Kidney epithelial cell (primary cell): ENCODE measurements at places on chromosomes 6 and 20.

DNA sequence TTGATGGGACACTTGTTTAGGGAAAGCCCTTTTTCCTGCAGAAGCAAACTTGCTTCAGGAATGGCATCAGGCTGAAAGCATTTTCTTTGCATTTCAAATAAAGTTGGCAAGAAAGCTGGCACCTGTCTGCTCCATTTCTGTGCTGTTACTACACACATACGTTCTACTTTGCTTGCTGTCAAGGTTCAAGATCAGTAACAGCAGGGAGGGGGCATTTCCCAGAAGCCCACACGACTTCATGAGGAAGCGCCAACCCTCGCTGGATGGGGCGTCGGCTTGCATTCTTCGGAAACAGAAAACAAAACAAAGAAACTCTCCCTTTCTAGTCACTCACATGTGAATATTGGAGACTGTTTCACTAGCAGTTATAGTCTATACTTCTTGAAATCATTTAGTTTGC is 46.4 kb downstream of the AKAP12 start:
- DNase-seq, result no peak

- DNase-seq, result no peak
Observed at GRCh38 chr20:50121858-50122271, 8.9 kb upstream of the UBE2V1 start.

GRCh38 chr6:166143011-166143410 is 24.6 kb downstream of the TBXT start:
- no peak for DNase-seq

- DNase-seq, result no peak
Observed at GRCh38 chr6:14379568-14379967, 262.0 kb downstream of the CD83 start.

GRCh38 chr20:12072954-12073264 is 155.2 kb downstream of the BTBD3 start:
- DNase-seq, result no peak

DNA sequence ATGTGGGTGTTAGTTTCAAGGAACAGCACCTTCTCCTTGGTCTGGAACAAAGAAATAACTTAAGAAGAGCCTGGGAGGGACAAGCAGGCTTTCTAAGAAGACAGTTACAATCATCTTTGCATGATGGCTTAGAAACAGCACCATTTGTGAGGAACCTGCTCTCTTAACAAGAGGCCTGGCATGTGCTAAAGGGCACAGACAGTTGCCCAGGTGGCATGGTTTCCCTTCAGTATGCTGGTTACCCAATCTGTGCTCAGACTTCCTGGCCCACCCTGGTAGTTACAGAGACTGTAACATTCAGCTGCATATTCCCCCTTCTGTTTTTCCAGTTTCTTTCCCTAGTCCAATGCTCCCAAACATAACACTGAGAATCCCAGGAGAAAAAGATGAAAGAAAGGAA is 84.0 kb downstream of the CHD6 start:
- DNase-seq, result no peak

- DNase-seq, result no peak
Observed at GRCh38 chr6:28251661-28252008, 434 bp downstream of the ZKSCAN4 start.

- no peak for DNase-seq
Observed at GRCh38 chr20:6888736-6889395, 121.4 kb downstream of the BMP2 start.

GRCh38 chr6:45915780-45916468 is 99.7 kb downstream of the CLIC5 start:
- DNase-seq, result no peak

DNA sequence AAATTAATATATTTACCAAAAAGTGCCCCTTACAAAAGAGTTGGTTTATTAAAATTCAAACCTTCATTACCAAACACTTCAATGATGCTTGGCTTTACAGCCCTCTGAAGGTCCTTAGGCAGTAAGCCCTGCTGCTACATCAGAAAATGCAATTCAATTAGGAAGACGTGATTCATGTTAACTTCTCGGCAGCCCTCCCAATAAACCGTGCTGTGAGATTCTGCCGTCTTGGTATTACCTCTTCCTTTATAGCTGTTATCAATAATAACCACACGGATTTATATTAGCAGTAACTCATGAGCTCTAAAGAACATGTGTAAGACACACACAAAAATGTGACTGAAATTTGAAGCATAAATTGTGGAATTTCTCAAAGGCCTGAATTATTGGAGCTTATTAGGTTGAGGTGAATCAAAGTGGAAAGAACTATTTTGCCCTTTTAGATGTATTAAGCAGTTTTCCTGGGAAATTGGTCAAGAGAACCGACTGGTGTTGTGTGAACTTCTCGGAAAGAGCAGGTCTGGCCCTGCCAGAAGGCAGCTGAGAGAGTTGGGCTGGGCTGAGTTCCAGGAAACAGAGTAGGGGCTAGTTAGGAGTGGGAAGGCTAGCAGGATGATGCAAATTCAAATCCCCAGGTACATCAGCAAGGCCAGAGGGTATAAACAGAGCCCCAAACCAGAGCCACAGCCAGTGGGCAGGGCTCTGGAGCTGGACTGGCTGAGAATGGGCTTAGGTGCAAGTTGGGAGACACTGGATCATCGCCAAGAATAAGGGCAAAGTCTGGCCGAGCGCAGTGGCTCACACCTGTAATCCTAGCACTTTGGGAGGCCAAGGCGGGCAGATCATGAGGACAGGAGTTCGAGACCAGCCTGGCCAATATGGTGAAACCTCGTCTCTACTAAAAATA is 33.1 kb downstream of the FGD2 start:
- no peak for DNase-seq

DNA sequence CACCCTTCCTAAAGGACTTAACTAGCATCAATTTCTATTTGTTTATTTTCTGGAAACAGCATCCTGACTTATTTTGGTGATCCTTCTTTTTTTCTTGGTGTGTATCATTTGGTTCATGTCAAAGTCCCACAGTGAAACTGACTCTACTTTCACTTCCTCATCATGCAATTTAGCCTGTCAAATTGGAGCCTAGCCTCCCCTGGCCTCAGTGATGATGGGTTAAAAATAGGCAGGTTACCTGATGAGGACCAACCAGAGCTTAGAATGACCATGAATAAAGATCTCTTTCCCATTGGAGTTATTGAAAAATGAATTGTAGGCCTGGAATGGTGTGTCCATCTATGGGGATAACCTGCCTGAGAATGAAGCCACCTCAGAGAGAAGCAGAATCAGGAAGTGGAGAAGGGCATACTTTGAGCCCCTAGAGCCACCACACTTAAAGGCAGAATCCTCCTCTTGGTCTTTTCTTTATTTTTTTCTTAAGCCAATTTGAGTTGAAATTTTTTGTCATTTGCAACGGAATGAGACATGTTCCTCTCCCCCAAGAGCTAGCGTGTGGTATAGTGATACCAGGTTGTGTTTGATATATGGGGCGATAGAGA is 105.6 kb downstream of the BTBD3 start:
- no peak for DNase-seq

- peak; percentile 19 for DNase-seq
Observed at GRCh38 chr20:43584448-43585136, 6.1 kb upstream of the IFT52 start.

- no peak for DNase-seq
Observed at GRCh38 chr20:11918981-11919380, 1.3 kb downstream of the BTBD3 start.

DNA sequence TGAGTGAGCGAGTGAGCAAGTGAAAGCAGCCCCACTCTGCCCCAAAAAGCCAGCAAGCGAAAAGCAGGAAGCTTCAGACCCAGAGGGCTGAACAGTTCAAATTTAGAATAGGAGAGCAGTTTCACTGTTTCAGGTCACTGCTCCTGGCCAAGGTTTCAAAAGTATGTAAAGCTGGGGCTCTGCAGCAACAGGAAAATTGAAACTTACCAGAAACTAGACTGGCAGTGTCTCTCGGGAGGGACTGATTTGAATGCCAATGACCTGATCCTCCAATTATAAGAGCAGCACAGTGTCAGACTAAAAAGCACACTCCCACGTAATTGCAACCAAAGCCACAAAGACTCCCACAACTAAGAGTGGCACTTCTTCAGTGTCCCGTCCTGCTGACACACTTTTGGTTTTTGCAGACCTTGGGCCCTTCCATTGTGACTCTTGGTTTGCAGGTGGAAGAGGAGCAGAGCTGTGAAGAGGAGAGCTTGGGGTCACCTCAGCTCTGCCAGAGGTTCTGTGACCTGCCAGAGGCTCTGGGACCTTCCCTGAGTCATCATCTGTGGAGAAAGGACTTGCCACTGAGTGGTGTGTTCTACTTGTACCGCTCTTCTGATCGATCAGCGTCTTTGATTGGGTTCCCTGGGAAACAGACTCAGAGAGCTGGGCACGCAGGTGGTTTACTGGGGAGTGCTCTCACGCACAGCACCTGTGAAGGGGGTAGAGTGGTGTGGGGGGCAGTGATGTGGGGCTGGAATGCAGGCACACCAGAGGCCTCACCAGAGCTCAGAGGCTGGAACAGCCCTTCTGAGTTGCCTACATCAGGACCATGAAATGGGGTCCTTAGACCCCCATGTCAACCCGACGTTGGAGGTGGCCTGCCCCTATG is 52.7 kb upstream of the PTGIS start:
- no peak for DNase-seq

GRCh38 chr6:9801249-9801754 is 613.6 kb downstream of the TFAP2A start:
- no peak for DNase-seq

GRCh38 chr20:10321138-10321717 is 102.6 kb downstream of the SNAP25 start:
- no peak for DNase-seq

GRCh38 chr6:132962936-132963868 is 148.8 kb downstream of the RPS12 start:
- DNase-seq, result peak; percentile 35

GRCh38 chr6:147654103-147654845 is 145.8 kb downstream of the SAMD5 start:
- no peak for DNase-seq

DNA sequence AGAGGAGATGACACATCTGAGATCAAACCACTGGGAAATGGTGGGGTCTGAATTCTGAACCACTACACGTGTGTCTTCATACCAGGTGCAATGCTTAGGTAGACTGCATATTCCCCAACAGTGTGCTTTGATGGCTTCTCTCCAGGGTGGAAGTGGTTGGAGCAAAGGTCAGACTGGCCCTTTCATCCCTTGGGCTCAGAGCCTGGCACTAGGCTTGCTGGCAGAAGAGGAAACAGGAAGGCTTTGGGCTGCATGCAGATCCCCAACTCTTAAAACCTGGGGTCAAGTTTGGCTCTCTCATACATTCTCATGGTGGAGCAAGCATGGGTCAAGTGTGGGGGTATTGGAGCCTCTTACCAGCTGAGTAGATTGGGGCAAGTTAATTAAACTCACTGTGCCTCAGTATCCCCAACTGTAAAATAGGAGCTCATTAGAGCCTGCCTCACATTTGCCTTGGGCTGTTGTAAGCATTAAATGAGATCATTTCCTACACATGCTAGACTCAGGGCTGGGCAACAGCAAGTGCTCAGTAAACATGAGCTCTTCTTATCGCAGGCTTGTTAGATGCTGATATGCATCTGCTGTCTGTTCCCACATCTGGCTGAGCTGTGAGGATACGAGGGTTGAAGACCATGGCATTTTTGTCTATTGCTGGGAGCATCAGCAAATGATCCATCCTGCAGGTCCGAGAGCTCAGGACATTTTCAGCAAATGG is 51.6 kb upstream of the FAM83D start:
- DNase-seq, result no peak

DNA sequence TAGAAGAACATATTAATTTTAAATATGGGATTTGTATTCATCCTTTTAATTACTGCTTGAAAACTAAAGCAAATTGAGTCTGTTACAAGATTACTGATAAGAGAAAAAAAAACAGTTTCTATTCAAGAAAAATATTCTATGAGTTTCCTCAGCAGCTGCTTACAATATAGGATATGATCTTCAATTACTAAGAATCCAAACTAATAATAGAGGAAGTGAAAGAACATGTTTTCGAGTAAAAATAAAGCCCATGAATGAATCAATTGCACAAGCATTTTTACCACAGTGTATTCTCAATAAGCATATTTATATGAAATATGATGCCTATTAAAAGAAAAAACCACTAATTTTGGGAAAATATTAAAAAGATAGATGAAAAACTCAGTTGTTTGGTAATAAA is 63.4 kb downstream of the AHI1 start:
- no peak for DNase-seq

DNA sequence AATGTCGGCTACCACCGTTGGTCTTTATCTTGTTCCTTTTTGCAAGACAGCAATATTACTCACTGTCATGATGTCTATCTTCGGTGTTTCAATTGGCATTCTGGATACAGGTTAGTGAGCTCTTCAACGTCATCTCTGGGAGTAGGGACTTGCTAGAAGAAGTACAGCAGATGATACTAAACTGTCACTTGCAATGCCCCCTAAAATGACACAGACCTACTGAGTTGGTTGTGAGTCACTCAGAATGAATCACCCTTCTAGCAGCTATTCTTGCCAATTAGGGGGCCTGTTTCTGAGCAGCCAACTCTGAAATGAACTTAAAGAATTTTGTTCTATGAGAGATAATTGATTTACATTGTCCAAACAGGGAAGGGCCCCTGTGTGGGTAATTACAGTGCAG is 176.5 kb downstream of the SLC16A10 start:
- DNase-seq, result peak; percentile 45

DNA sequence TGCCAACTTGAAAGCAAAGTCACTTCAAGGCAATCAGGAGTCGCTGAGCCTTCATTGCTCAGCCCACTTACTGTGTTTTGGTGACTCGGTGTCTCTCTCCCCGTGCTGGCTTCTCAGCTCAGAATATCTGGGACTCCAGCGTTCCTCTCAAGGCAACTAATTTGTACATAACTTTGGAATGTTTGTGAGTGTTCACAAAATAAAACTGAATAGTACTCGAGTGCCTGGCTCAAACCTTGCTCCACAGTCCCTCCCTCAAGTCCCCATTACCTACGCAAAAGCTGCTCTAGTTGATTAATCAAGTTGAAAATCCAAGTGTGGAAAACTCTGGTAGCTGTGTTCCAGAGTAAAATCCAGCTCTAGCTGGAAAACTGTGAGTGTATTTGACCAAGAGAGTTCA is 8.6 kb downstream of the IPCEF1 start:
- DNase-seq, result no peak

- no peak for DNase-seq
Observed at GRCh38 chr6:140275725-140276124, 901.3 kb upstream of the CITED2 start.

DNA sequence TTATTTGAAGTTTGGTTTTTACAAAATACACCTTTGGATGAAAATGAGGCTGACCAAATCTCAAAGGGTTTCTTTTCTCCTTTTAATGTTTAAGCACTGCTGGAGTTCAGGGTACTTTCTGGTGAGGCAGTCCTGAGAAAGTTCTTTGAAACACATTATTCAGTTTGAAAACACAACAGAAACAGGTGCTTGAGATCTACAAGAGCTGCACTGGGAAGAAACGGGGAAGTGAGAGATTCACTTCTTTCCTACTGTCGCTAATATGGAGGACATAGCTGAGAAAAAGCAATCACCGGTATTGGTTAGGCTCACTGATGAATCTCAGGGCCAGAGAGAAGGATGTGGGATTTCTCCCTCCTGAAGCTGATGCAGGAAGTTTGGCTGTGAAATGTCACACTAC is 22.9 kb upstream of the TMEM170B start:
- DNase-seq, result no peak

- DNase-seq, result no peak
Observed at GRCh38 chr6:153275997-153276396, 144.9 kb upstream of the RGS17 start.
